NCI-H2081 (cell line): ENCODE measurements at places on chromosomes 13 and 19.
A peak's percentile ranks its signal among the peaks of the same experiment; 100 is the strongest.

GRCh38 chr19:12611361-12611699, 610 bp downstream of the ZNF791 start:
- peak; percentile 58 for DNase-seq

GRCh38 chr19:40718774-40719391, 2.0 kb downstream of the ITPKC start:
- DNase-seq = no peak

DNA sequence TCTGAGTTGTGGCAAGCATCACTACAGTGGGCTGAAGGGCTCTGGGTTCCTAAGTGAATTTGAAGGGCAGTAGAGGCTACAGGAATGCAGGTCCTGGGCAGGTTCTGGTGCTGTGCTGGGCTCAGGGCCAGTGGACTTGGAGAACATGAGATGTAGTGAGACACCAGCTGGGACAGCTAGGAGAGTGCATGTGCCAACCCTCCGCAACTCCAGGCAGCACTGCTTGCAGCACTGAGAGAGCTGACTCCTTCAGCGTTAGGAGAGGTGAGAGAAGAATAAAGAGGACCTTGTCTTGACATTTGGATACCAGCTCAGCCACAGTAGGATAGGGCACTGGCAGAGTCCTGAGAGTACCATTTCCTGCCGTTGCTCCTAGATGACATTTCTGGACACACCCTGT, 739.9 kb upstream of the PRR20A start:
- DNase-seq = no peak

- DNase-seq = no peak
These were observed 370.7 kb downstream of the COG6 start for GRCh38 chr13:40026174-40026585.

GRCh38 chr19:39380521-39381502, 10.1 kb downstream of the PAF1 start:
- DNase-seq = no peak

DNA sequence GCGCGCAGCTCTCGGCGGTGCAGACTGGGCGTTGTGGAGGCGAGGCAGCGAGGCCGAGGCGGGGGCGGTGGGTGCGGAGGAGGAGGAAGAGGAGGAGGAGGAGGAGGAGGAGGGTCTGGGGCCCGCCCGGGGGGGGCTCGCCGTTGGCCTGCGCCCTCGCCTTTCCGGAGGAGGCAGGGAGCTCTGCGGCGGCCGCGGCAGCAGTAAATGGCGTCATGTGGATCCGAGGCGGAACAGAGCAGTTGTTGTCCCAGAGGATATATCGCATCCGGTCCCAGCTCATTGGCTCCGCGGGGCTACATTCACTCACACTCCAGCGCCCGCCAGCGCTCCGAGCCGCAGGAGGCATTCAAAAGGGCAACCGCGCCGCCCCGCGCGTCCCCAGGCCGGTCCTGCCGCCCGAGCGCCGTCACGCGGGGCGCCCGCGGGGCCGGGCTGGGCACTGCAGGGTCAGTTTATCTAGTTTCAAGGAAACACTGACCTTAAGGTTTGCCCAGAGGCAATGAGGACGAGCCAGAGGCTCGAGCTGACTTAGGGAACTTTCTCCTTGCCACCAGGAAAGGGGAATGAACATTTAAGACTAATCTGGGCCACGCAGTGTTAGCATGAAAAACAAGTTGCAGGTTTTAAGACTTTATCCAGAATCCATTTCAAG, at the start of gene SPRY2:
Gene SPRY2, minus strand, starts transcription at position 26 of the 655 bp plus-strand sequence. CDS start 3,421 bp downstream, outside the sequence.
- DNase-seq = peak; percentile 90

DNA sequence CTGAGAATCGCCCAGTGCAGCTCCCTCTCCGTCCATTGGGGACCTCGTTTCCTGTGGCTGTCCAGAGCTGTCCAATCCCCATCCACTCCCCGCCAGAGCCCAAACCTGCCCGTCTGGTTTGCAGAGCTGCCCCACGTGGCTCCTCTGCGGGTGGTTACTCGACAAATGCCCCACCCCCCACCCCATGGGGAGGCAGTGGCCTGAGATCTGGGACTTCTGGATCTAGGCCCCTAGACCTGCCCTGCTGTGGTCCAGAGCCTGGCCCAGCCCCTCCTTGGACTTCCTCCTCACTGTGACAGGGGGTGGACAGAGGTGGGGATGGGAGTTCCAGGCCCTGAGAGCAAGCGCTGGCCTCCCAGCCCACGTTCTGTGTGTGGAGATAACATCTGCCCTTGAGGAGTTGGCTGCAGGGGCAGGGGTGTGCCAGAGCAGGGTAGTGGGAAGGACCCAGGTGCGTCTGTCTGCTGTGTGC, 29.1 kb downstream of the PAK4 start:
- DNase-seq = no peak

DNA sequence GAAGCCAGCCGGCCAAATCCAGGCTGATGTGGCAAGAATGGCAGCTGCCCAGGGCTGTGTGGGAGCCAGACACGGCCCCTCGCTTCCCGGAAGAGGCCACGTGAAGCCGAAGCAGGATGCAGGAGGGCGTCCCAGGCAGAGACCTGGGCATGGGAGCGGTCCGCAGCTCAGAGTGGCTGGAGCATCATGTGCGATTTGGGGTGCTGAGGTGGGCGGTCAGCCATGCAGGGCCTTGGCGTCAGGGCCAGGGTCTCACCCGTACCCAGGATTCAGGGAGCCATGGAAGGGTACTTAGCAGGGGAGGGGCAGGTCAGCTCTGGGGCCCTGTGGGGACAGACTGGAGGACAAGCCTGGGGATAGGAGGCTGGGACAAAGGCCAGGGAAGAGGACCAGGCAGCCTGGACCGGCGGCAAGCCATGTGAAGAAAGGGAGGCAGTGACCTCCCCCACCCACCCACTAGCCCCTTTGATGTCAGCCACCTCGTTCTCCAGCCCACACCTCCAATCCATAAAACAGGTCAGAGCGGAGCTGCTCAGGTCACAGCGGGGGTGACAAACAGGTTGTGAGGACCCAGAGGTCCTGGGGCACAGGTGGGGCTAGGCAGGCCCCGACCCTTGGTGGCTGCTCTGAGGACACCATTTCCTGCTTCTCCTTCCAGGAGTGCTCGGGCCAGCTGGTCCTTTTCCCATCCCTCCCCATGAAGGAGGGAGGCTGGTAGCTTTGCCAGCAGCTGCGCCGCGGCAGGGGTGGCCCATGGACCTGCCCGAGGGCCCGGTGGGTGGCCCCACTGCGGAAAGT, 2.3 kb downstream of the KASH5 start:
- no peak for DNase-seq

DNA sequence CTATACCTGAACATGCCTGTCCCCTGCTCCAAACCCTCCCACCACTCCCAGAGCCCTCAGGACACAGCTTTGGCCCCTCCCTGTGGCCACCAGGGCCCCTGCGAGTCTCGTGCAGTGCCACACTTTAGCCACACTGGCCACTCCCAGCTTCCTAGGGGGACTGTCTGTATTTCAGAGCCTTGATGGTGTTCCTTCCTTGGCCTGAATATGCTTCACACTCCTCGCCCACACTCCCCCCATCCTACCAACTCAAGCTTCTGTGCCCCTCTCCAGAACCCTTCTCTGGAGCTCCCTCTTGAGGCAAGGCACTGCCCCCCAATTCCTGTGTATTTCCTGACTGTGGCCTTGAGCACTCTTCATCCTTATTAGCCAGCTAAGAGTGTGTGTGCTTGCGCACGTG, 80.2 kb downstream of the DPF1 start:
- DNase-seq = no peak

- no peak for DNase-seq
These were observed 380.8 kb downstream of the FOXO1 start for GRCh38 chr13:40285634-40286033.

DNA sequence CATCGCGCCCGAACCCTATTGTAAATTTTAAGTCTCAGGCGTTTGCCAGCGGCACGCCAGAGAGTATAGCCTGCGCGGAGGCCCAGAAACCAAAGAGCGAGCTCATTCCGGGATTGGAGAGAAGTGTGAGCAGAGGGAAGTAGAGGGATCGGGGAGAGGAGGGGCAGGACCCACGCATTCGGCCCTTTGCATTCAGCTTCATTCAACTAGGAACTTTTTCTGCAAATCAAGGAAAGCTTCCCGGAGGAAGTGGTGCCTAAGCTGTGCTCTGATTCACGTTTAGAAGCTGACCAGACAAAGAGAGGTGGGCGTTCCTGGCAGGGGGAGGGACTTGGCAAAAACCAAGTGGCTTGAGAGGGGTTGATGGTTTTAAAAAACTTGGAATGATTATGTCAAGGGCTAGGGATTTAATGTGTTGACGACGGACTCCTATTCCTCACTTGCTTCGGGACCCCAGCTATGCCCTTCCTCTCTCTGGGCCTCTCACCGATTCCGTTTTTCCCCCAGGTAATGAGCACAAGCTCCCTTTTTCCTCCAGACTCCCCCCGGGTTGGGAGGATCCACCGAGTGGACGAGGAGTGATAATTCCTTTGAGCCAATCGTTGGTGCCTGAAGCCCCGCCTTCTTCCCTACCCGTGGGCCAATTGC, 811 bp upstream of the PRMT1 start:
- DNase-seq = peak; percentile 91

DNA sequence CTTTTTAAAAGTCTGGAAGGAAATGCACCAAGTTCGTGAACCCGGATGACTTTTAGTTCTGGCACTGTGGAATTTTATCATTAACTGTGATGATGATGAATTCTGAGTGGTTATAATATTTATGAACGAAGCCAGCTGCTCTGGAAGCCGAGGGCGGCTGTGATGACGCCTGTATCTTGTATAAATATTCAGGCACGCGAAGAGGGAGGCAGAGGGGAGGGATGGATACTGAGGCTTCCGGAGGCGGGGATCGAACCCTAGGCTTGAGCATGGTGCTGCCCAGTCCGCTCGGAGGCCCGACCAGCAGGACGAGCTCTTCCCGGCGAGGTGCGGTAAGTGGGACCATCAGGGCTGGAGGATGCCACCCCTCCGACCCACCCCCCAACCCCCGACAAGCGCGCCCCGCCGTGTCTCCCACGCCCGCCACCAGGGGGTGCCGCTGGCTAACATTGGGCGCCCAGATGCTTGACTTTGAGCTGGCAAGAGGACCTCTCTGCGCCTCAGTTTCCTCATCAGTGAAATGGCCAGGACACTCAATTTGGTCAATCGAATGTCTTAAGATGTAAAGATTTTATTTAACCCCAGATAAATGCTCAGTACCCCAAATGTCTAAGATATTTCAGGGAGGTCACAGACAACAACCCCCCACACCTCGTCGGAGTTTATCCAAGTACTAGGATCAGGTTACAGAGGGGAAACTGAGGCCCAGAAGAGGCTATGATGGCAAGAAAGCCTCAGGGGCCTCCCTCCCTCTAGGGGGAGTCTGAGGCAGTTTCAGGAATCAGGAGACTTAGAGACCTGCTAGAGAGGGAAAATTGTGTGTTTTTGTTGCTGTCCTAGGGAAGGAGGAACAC, 4.5 kb upstream of the RAB3A start:
- DNase-seq = no peak

DNA sequence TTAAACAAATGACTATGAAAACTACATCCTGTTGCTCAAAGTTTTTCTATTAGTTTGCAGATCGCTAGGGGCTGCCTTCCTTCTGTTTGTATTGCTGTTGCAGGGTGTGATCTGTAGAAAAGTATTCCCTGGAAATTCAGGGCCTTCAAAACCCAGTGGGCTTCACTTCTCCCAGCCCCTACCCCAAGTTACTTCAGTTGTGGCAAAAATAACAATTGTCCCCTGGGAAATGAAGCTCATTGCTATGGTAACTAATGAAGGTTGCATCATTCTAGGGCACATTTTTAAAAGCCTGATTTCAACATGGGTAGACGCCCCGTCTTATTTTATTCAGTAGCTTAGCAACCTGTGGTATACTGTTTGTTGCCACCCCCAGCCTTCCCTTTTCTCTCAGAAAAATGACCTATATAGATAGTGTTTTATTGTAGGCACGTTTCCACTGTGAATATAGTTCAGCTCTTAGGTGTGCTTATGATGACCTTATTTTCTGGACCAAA, 60.9 kb downstream of the WDFY2 start:
- peak; percentile 4 for DNase-seq

DNA sequence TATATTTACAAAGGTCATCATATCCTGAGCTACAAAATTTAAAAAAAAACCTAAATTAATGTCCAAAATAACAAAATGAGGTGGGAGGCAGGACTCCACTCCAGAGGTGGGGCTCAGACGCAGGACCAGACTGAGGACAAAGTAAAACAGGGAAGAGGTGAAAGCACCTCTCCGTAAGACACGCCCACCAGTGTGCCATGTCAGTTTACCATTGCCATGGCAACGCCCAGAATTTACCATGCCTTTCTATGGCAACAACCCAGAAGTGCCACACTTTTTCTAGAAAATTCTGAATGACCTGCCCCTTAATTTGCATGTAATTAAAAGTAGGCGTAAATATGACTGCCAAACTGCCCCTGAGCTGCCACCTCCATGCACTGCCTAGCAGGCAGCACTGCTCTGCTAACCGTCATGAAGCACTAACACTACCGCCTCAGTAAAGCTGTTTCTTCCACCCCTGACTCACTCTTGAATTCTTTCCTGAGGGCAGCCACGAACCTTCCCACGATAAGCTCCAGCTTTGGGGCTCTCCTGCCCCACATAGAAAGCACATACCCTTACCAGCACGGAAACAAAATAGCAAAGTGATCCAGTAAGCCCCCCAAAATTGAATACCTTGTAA, 22.3 kb upstream of the PDCD5 start:
- DNase-seq = no peak

DNA sequence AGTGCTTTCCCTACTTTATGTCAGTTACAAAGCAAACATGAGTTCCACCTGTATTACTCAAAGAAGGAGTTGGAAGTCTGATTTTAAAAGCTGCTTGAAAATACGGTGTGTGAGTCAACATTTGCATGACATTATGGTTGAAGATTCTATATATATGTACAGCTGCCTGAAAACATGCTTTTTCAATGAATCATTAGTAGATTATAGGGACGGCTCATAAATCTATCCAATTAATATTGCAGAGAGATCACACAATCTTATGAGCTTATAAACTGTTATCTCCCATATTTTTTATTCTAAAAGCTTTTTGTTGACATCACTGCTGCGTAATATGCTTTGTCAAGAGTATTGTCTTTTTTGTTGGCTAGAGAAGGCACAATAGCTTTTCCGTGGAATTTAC, 873.8 kb downstream of the SLITRK6 start:
- no peak for DNase-seq

GRCh38 chr19:32675720-32676185, at the start of gene RGS9BP:
Gene RGS9BP, plus strand, starts transcription at chr19:32675848. Its CDS starts 416 bp downstream, at chr19:32676264.
- peak; percentile 56 for DNase-seq

- no peak for DNase-seq
These were observed 277.2 kb downstream of the NALCN start for GRCh38 chr13:101139081-101139480.

DNA sequence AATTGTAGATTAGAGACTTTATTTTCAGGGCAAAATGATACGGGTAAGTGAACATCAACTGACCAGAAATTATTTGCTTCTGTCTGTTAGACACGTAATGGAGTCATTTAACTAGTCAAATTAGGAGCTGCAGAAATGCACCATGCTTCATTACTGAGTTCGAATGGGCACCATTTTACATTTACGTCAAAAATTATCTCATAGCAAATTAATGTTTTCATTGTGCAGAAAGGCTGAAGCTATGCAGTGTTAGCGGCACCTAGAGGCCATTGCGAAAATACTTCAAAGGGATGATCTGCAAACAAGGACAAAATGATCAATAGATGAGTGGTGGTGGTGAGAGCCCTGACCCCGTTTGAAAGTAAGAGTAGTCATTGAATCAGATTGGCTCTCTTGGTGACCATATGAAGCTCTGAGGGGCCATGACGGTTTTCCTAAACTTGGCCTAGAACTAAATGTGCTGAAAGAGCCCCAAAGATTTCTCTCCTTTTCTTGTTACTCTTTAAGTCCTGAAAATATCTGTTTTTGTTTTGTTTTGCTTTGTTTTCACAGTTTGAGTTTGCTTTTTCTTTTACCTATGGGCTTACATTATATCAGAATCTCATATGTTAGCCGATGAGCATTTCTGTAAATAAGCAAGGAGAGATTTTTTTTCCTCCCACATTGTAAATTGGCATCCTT, 277.9 kb downstream of the ZNF536 start:
- no peak for DNase-seq
